ENCODE measurements at places on chromosomes 13 and 19.

DNA sequence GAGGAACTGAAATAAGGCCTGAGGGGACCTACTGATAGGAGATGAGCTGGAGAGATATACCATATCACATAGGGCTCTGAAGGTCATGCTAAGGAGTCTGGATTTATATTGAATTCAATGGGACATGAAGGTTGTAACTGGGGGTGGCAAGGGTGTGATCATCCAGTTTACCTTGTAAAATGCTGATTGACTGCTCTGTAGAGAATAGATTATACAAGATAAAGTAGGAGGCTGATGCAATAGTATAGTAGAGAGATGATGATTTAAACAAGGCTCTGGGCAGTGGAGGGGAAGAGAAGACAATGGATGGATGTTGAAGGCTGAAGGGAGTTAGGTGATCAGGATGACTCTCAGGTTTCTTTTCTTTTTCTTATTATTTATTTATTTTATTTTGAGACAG is 18.0 kb upstream of the PAN3 start:
- no peak for DNase-seq

GRCh38 chr13:96474181-96474557 is 384.3 kb downstream of the HS6ST3 start:
- no peak for DNase-seq

DNA sequence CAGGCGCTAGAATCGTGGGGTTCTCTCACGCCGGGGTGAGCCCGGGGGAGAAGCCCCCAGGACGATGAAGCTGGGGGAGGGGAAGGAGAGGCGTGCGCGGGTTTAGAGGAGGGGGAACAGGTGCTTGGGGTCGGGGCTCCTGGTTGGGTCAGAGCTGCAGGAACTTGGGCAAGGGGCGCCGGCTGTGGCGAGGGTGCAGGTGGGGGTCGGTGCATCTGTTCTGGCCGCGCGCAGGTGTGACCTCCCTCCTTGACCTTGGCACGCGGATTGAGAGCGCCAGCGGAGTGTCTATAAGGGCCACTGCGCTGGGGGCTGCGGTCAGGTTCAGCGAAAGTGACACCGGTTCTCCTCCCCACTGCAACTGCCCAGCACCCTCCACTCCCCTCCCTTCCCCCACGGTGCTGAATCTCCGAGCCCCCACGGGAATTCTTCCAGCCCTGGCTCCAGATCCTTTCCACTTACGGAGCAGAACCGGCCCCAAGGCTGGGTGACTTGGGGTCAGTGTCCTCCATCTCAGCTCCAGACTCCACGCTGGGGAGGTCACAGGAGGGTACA is 618 bp downstream of the TMEM38A start:
- no peak for DNase-seq

DNA sequence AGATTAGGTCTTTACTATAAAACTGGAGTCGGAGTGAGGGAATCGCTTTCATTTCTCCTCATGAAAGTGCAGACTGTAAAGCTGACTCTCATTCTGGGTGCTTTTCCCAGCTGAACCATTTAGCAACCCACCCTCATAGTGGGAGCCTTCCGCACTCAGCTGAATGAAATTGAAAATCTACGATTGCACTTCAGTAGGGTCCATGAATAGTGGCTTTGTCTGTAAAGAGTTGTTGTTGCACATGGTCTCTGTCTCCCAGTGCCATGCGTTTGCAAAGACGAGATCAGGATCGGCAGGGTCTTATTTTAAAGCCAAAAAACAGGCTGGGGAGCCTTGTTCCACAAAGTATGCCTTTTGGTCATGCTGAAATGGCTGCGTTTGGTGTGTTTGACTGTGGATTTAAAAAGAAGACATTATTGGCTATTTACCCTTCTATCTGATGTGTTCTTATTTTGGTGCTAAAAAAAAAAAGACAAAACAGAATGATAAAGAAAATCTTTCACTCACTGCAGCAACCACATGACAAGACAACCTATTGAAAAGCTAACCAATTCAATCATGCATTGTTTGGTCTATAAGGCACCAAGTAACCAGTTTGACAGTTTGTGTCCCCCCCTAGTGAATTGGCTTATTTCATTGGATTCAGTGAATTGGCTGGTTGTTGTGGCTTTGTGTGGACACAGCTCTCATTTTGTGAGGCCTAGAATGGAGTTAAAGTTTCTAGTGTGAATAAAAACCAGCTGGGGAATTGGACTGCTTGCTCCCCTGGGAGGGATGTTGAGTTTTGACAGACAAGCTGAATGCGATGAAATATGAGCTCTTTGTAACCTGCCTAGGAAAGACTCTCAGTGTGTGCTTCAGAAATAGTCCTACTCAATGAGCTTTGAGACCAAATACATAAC is 65.6 kb downstream of the ARHGAP35 start:
- peak; percentile 57 for DNase-seq
